ENCODE measurements at places on chromosomes 2 and 18.

GRCh38 chr2:236915186-236915585, 170.5 kb upstream of the COPS8 start:
- no peak for DNase-seq

- no peak for DNase-seq
Observed at GRCh38 chr2:230408244-230408842, 7.7 kb upstream of the SP100 start.

DNA sequence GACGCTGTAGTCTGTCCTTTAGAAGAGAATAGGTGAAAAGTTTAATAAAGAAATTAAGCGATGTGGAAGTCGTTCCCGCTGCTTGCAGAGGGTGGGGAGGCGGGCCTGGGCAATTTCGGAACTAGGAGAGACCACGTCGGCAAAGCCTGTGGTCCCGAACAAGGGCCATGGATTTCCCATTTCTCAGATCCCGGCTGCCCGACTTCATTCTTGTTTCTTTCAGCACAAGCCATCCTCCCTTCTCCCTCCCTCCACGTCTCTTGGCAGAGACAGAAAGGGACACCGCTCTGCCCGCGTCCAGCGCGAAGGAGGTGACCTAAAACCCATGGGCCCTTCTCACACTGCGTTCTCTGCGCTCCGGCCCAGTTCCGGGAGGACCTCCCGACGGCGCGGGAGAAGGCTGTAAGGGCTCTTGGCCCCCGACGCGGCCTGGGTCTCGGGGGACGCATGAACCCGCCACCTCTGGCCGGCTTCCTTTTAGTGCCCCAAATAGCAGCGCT, 2.2 kb upstream of the BCL2L11 start:
- no peak for DNase-seq

DNA sequence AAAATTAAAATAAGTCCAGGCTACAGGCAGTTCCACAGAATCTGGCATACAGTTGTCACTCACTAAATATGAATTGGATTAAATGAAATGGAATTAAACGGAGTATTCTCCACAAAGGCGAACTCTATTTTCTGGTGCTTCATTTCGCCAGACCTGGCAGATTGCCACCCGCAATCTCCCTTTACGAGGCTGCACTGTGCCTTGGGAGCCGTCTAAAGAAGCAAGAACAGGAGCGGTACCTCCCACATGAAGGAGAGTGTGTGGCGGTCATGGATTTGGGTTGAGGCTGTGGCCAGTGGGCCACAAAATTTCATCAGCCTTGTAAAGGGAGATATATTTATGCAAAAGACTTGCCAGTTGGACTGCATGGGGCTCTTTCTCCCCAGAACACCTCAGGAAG, 151.0 kb downstream of the OSR1 start:
- DNase-seq = no peak

DNA sequence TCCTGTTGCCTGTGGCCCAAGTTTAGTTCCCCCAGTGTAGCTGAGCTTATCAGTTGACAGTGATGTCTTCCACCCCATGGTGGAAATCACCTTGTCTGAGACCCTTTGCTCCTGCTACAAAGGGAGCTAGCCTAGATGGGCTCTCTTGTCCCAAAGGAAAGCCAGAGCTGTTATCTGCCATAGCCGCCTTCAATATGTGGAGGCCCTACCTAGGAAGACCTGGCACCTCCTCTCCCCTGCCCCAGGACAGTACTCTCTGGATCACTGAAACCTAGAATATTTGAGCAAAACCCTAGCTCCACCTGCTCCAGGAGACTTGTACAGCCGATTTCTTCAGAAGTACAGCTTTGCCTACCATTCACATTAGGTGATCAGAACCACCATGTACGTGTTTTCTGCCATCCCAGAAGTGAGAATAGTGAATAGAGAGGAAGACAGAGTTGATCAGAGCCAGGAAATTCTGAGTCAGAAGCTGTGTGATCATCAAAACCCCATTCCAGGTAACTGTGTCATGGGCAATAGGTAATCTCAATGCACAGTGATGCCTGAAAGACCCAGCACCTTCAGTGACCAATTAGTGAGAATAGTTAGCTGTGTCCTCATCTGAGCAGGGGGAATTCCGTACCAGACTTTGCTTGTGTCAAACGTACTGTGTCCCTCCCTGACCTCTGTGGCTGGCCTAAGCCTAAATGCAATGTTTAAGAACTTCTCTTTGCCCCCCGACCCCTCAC, 138.4 kb upstream of the ALPP start:
- DNase-seq = no peak

DNA sequence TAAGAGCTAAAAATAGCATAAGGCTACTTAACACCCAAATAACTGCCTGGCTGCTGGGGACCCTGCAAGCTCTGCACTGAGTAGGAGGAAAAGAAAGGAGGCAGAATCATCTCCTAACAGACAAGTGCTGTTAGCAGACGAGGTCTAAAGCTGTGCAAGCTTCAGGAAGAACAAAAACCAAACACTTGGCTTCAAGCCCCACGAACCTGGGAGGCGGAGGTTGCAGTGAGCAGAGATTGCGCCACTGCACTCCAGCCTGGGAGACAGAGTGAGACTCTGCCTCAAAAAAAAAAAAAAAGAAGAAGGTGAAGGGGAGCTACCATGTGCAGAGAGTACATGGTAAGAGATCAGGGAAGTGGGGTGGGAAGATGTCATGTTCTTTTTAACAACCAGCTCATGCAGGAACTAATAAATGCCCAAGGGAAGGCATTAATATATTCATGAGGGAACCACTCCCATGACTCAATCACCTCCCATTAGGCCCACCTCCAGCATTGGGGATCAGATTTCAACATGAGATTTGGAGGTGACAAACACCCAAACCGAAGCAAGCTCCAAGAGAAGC, 28.8 kb upstream of the INO80C start:
- DNase-seq = no peak

DNA sequence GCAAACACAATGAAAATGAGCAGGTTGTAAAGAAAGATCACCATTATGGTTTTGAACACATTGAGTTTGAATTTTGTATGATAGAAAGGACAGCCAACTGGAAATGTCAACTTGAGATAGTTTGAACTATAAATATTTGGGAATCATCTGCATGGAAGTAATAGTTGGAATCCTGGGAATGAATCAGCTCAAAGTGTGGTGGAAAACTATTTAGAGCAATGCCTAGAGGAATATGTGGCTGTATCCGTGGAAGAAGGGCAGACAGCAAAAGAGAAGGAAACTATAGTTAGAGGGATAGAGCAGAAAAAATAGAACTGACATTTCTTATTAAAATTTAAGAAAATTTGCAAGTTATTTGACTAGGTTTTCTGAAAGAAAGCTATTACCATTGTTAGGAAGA, 112.5 kb upstream of the OTX1 start:
- no peak for DNase-seq

- no peak for DNase-seq
Observed at GRCh38 chr18:12855916-12856315, 28.1 kb downstream of the PTPN2 start.

DNA sequence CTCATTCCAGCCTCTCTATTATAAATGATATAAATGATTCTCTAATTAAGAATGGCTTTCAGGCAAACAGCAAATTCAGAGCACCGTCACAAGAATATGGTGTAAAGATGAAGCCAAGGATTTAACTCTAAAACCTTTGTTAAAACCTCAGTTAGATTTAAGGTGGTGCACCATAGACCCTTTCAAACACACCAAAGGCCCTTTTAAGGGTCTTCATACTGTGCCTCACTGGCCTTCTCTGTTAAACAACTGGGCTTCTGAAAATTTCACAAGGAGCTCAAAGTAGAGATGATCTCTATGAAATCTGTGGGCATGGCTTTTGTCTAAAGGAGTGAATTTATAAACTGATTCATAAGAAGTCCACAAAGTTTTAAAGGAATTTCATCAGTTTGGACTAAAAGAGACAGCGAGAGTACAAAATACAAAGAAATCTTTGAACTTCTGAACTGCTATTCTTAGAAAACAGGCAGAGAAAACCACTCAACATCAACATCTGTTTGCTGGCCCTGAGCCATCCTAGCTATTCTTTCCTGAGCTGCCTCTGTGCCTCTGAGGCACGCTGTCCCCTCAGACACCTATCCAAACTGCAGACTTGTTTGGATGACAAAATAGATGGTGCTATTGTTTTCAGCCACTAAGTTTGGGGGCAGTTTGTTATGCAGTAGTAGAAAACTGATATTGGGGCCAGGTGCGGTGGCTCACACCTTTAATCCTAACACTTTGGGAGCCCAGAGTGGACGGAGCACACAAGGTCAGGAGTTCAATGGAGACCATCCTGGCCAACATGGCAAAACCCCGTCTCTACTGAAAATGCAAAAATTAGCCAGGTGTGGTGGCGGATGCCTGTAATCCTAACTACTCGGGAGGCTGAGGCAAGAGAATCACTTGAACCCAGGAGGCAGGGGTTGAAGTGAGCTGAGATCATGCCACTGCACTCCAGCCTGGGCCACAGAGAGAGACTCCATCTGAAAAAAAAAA, 72.9 kb upstream of the MYCN start:
- no peak for DNase-seq

- DNase-seq = no peak
Observed at GRCh38 chr2:62196278-62196901, 475 bp downstream of the B3GNT2 start.

- DNase-seq = no peak
Observed at GRCh38 chr2:160210599-160211138, 10.6 kb upstream of the ITGB6 start.

DNA sequence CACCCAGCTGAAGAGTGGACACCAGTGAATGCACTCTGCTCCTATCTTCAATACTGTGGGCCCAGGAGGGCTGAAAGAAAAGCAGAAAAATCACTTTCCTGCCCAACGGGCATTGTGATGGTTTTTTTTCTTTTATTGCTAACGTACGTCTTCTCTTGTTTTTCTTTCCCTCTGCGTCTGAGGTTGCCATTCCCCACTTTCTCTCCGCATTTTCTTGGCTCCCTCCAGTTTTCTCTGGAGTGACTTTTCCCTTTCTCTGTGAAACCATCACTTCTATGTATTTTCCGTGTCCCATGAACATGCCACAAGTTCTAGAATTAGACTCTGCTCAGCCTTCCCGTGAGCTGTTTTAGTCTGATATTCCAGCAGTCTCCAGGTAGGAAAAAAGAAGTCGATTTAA, 169.2 kb downstream of the BCL2 start:
- no peak for DNase-seq

- no peak for DNase-seq
Observed at GRCh38 chr2:86213699-86214502, 14.6 kb downstream of the MRPL35 start.

DNA sequence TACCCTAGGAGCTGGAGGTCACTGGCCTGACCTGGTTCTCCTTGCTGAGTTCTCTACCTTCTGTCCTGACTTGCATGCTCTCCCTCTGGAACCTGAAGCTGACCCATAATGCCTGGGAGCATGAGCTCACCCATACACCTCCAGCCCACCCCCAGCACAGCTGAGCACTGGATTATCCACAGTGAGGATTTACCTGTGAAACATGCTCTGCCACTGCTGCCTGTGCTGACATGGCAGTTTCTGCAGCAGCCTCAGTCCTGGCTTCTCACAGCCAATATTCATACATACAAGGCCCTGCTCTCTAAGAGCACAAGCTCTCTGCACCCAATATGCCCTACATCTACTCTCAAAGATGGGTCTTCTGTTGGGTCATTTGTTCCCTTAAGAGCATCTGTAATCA, 5.0 kb downstream of the CXCR2 start:
- DNase-seq = no peak

DNA sequence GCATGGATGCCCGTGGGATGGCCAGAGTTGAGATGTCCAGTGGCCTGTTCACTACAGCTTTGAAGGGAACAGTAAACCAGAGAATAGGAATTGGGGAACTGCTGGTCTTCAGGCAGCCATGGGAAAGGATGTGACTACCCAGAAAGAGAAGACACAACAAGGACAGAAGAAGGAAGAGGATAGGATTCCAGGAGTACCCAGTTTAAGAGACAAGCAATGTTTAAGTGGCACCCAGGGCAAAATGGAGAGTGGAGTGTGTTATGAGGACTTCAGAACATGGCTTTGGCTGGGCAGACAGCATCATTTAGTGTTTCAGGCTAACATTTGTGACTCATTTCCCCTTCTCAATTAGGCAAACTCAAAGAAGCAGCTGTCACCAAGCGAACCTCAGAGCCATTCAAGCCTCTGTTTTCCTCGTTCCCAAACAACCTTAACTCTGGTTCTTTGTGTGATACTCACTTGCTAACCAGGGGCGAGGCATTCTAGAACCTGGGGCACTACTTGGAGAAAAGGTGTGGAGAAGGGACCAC, 4.0 kb upstream of the FAM124B start:
- DNase-seq = no peak

- DNase-seq = no peak
Observed at GRCh38 chr2:201821080-201821479, 14.7 kb downstream of the CDK15 start.

- no peak for DNase-seq
Observed at GRCh38 chr2:230226051-230226551, 565 bp downstream of the SP140 start.

GRCh38 chr2:233114421-233114861, 54.3 kb downstream of the INPP5D start:
- DNase-seq = peak; percentile 26

DNA sequence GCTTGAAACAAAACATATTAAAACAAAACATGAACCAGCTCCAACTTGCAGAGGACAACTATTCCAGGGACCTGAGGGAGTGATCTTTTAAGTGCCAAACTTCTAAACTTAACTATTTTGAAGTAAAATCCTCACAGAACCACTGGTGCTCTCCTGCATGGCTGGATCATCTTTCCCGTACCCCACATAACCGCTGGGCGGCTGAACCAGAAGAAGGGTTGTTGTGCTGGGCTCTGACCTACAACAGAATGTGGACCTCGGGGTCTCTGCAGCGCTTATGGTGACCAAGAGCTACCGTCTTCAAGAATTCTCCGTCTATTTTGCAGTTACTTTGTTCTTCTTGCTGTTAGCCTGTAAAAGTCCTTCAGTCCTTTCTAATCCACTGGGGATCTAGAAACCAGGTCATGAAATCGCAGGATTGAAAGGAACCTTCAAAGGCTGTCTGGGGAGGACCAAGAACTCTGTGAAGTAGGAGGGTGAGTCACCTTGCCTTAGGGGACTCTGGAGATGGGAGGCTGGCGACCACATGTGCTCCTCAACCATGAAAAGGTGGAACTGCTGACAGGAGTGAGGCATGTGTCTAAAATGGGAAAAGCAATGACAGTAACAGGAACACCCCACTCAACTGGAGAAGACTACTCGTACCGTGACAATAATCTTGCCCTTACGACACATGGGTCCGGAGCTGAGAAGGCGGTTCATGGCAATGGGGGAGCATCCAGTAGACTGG, 46.6 kb downstream of the HDLBP start:
- DNase-seq = no peak

DNA sequence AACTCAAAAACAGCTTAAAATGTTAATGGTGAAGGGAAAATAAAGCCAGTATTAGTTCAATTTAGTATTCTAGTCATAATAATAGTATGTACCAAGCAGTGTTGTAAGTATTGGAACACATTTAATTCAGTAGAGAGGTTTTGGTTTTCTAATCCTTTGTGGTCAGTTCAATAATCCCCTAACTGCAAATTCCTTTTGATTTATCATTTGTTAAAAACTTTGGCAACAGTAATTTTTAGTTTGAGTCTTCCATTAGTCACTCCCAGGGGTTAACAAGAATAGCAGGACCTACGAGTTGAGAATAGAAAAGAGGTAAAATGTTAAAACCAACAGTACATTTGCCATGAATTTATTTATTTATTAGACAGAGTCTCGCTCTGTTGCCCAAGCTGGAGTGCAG, 10.7 kb downstream of the MRPL44 start:
- no peak for DNase-seq

GRCh38 chr2:18514526-18515461, 45.7 kb downstream of the RDH14 start:
- no peak for DNase-seq
